Caco-2 (cell line): ENCODE measurements at places on chromosomes 13 and 19. TPM values are rescaled to one million over a fixed set of nuclear protein-coding genes. Genes with fewer than 3 reads are reported as not detected.

DNA sequence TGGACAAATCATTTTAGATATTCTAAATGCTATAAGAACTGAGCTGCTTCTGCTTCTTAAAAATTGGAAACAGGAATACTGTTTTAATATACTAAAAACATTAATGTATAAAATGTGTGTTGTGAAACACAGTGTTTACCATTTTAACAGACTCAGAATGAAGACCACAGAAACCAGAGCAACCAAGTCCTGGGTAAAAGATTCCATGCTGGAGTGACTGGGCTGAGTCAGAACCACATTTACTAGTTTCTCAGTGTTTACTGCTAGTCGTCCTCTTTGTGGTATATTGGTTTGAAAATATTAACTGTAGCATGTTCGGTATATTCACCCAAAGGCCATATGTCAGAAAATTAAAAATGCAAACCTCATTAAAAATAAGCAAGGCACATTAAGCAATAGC, 31.9 kb downstream of the ANKRD10 start:
- H3K4me1 ChIP-seq: no peaks in the 10 kb centered on the region
- no peak overlapping the region for H3K4me3 ChIP-seq
- H3K36me3 ChIP-seq: no peaks in the 10 kb centered on the region; the same call in 1 of the 2 replicates
- H3K27ac ChIP-seq: no peak overlapping the region
- DNase-seq: no peak

DNA sequence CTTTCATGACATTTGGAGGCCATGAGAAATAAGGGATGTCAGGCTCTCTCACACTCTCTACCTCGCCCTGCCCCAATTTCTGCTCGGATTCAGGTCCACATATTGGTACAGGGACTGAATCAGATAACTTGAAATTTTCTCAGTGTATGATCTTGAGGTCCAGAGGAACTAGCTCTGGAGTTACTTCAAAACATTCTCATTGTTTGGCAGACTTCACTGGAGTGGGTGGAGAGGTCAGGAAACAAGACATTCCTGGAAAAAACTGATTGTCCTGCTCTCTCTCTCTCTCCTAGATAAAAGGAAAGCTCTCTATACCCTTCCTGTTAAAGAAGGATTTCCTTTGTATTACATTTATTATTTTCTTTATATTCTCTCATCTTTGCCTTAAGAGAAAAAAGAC, 428.1 kb upstream of the DACH1 start:
- no peak overlapping the region for H3K4me3 ChIP-seq
- no peaks in the 10 kb centered on the region for H3K4me1 ChIP-seq
- no peaks in the 10 kb centered on the region for H3K27me3 ChIP-seq
- no peaks in the 10 kb centered on the region for H3K36me3 ChIP-seq

- H3K27me3 ChIP-seq: no peaks in the 10 kb centered on the region; the same call in 1 of the 2 replicates
- no peak overlapping the region for H3K4me3 ChIP-seq
- DNase-seq: no peak
- H3K4me1 ChIP-seq: no peaks in the 10 kb centered on the region
- H3K27ac ChIP-seq: no peak overlapping the region
These were observed 166.8 kb downstream of the DCT start for GRCh38 chr13:94312511-94313216.

DNA sequence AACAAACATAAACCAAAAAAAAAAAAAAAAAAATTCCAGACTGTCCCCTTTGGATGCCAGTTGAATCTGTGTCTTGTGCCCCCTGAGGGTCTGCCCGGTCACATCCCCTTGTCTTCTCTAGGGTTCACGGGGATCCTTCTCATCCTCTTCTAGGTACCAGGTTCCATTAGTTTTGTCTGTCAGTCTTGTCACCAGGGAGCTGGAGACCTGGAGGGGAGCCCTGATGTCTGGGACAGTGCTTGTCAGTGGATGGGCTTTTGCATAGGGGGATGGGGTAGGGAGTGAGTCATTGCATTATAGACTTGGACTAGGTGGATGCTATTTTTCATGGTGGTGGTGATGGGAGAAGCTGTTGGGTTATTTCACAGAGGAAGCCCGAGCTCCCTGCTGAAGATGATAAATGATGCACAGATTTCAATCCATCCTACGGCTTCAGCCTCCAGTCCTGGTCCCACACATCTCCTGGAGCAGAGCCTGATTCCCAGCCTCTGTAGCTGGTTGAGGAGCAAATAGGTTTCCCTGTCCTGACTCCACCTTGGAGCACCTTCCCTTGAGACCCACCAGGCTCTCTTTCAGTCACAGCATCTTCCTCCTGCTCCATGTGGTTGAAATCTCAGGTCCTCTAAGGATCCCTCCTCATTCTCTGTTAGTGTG, 26.0 kb downstream of the WTIP start:
- H3K4me1 ChIP-seq: no peaks in the 10 kb centered on the region
- H3K36me3 ChIP-seq: no peaks in the 10 kb centered on the region; the same call in 1 of the 2 replicates
- DNase-seq: no peak
- H3K27me3 ChIP-seq: no peaks in the 10 kb centered on the region
- no peak overlapping the region for H3K27ac ChIP-seq

The ZNF426 gene
- 4.6 and 6.6 TPM in 2 replicates for total RNA-seq

The SLC7A10 gene
- total RNA-seq: not detected in 2 replicates

The PTH2 gene
- total RNA-seq: not detected in 2 replicates

The SHC2 gene
- 1.3 and 2.4 TPM in 2 replicates for total RNA-seq
